ENCODE measurements at places on chromosomes 2 and 18. TPM values are rescaled to one million over a fixed set of nuclear protein-coding genes. Genes with fewer than 3 reads are reported as not detected.

- no peak for DNase-seq
Observed at GRCh38 chr2:211396815-211397214, 840.4 kb downstream of the CPS1 start.

Gene RGPD3
- 0.19 TPM for total RNA-seq

- DNase-seq: peak; percentile 44
Observed at GRCh38 chr2:161424394-161424769, 8.3 kb downstream of the TBR1 start.

DNA sequence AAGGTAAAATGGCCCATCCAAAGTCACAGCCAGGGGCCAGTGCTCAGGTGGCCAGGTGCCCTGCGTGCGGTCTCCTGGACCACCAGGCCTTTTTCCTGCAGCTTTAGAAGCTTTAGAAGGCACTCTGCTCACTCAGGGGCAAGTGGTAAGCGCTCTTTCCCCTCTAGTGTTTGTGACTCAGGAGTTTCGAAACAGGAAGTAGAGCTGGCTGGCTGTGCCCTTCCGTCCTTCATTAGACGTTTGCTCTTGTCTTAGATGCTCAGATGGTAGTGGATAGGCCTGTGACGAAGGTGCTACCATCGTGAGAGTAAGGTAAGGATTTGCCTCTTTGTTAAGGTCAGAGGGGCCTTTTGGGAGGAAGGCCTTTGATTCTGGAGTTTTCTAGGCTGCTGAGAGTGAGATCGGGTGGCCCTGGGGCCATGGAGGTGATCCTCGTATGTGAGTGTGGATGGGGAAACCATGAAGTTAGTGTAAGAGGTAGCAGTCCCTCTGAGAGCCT, at the start of gene CASP8:
Gene CASP8 (plus strand): TSS at position 235 of the 499 bp plus-strand sequence. CDS start 5,951 bp downstream, outside the sequence.
- no peak for DNase-seq

DNA sequence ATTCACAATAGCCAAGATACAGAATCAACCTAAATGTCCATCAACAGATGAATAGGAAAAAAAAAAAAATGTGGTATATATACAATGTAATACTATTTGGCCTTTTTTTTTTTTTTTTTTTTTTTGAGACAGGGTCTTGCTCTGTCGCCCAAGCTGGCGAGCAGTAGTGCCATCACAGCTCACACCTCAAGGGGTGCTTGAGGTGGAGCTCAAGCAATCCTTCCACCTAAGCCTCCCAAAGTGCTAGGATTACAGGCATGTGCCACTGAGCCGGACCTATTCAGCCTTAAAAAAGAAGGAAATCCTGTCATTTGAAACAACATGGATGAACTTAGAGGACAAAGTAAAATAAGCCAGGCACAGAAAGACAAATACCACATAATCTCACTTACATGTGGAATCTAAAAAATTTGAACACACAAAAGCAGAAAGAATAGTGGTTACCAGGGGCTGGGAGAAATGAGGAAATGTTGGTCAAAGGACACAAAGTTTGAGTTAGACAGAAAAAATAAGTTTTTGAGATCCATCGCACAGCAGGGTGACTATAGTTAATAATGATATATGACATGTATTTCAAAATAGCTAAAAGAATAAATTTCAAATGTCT, 26.0 kb downstream of the TLK1 start:
- DNase-seq: no peak

DNA sequence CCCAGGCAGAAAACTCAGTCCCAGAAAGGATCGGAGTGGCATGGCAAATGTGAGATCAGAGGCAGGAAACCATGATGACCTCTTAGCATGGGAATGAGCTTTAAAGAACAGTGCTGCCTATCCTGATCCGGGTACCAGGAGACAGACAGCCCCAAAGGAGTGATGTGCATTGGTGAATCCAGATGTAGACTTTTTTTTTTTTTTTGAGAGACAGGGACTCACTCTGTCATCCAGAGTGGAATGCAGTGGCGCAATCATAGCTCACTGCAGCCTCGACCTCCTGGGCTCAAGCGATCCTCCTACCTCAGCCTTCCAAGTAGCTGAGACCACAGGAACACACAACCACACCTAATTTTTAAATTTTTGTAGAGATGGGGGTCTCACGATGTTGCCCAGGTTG, 122.7 kb downstream of the VAPA start:
- no peak for DNase-seq

DNA sequence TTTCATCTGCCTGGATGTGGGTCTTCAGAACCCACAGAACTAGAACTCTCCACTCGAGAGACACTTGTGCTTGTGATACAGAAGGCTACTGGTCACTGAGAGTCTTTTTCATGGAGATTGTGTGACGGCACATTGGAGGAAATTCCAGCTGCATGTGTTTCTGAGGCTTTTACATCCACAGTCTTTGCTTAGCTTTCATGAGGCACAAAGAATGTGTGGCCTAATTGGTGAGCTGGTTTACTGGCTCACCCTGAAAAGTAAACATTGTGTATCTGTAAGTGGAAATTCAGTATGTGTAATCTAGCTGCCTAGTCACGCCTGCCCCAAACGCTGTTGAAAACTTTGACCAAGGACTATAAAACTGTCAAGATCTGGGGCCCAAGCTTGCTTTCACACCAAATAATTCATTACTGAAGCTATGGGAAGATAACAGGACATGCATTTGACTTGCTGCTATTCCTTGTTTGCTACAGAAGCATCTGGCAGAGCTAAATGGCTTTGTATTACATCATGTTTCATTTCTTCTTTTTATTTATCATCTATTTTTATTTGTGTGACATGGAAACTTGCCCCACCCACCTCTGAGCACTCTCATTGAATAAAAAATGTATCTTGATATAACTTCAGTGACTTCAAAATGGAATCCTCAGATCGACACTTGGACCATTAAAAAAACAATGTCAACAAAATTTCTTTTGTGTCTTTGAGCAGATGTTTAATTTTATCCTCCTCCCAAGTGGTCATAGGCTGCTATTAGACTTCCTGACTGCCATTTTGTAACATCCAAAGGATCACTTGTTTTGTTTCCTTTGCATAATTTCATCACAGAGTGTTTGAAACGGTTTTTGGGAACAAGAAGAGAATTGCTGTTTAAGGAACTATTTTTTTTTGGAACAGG, 80.2 kb downstream of the EFEMP1 start:
- peak; percentile 56 for DNase-seq

GRCh38 chr2:140905083-140905781, 1225.6 kb downstream of the LRP1B start:
- no peak for DNase-seq

GRCh38 chr2:731711-732110, 54.5 kb upstream of the TMEM18 start:
- DNase-seq: no peak

- no peak for DNase-seq
Observed at GRCh38 chr18:24446953-24447538, 13.4 kb upstream of the HRH4 start.

- DNase-seq: no peak
Observed at GRCh38 chr2:174246944-174247381, 1.4 kb downstream of the OLA1 start.

Gene AQP4
- 11.6 TPM for total RNA-seq

- DNase-seq: no peak
Observed at GRCh38 chr2:73022024-73022568, 49.4 kb downstream of the SFXN5 start.

- DNase-seq: peak; percentile 34
Observed at GRCh38 chr2:37993143-37993542, 68.1 kb downstream of the RMDN2 start.

Gene NCKAP5
- 2.9 TPM for total RNA-seq

GRCh38 chr18:46070815-46071652, 1.0 kb downstream of the PSTPIP2 start:
- DNase-seq: no peak

Gene ADAM23
- 1.0 TPM for total RNA-seq

DNA sequence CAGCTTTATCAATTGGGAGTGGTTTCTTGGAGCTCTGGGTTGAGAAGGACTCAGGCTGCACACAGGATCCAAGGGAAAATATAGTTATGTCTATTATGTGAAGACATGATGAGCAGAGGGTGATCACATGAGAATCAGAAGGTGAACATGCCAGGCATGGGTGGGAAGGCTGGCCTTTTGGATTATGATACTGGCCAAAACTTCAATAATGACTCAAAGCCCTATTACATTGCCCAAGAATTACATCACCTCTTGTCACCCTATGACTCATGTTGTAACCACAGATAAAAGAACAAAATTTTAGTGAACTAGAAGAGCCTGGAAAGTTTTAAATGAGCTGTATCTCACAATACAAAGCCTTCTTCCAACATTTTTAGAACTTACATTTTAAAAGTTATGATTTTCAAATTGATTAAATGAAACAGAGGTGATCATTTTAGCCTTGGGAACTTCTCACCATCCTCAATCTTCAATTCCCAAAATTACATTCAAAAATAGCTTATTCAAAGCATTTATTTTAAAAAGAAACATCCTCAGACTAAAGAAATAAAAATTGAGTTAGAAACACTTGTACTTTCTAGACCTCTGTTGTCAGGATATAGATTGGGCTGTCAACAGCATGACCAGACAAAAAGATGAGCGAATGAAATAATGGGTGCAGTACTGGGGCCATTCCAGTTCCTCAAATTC, 428.3 kb downstream of the MBD2 start:
- DNase-seq: no peak

DNA sequence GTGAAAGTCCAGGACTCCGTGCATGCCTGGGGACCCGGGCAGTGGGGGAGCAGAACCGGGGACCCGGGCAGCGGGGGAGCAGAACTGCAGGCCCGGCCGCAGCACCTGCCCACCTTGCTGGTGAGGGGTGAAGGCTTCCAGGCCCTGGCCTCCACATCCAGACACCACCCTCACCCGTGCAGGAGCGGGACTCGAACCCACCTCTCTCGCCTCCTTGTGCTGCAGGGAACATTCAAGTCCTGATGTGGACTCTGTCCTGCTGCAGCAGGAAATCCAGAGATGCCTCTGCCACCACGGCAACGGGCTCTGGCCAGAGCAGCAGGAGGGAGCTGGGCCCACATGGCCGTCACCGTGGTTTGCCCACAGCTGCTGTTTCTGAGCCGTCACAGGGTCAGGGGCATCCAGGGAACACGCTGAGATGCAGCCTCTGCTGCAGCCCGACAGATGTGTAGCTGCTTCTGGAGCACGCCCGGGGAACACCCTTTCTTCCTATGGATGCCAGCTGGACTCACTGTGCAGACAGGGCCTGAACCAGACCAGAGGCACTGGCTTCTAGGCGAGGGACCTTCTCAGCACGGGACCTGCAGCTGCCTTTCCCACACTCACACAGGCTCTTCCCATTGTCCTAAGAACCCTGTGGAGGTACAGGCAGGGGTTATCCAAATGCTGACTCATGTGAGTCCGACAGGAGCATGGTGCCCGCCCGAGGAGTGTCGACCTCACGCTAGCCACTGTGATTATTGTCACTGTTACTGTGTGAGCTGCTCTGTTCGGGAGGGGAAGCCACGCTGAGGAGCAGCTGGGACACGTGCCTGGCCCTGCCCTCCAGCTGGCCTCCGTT, 89.2 kb upstream of the CTDP1 start:
- DNase-seq: no peak

- DNase-seq: no peak
Observed at GRCh38 chr18:23495723-23496440, 7.4 kb upstream of the RMC1 start.

DNA sequence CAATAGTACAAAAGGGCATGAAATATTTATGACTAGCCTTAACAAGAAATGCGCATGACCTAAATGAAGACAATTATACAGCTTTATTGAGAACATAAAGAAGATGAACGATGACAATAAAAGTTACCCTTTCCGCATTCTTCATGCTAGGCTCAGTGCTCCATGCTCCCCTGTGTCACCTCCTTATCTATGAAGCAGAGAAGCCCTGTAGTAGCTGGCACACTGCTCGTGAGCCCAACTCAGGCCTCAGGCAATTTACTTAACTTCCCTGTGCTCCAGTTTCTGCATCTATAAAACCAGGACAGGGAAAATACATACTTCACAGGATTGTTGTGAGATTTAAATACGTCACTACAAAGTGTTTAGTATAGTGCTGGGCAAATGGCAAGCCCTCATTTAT, 34.5 kb upstream of the NABP1 start:
- DNase-seq: no peak

- no peak for DNase-seq
Observed at GRCh38 chr2:100670232-100670631, 107.4 kb downstream of the PDCL3 start.

- DNase-seq: no peak
Observed at GRCh38 chr2:204030322-204030721, 93.8 kb downstream of the ICOS start.

Gene GMCL1
- 14.0 TPM for total RNA-seq

GRCh38 chr2:240965296-240965904, 33.0 kb upstream of the SNED1 start:
- DNase-seq: peak; percentile 38

Gene SPATA3
- total RNA-seq: not detected

DNA sequence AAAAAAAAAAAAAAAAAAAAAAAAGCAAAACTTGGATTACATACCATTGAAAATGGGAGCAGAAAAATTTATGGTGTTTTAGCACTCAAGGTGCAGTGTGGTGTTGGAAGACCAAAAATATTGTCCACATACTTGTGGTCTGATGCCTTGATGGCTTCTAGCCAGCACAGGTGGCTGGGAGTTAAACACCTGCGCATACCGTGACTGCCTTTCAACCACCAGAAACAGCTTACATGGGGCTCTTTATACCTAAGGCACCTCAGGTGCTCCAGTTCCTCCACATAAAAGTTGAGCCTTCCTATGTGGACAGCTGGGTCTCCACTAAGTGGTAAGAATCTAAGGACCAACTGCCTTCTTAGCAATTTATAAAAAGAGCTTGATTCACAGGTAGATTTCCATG, 802.6 kb upstream of the CELF4 start:
- DNase-seq: no peak

Gene CHN1
- total RNA-seq: 14.1 TPM

DNA sequence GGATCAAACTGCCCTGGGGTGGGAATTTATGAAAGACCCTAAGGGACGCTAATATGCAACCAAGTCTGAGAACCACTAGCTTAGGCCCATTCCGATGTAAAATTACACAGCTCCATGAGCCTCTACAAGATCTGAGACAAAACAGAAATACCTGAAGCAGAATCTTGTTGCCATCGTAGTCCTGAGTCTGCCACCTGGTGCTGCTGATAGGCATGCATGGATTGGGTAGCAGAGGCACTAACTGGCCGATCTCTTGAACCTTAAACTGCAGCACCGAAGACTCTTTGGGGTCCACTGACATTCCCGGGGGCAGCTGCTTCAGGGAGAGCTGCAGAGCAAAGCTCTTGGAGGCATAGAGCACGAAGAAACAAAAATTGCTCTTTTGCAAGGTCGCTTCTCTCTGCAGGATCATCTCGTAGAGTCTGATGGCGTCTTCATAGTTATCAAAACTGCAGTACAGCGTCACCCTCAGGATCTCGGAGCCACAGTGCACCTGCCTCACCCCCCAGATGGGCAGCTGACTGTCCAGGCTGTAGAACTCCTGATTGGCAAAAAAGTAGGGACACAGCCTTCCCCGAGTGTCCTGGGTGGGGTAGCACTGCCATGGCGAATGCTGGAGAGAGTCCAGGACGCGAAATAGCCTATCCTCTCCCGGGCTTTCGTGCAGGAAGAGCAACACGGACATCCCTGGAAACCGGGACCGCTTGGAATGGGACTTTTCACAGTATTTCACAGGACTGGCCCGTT, 848 bp downstream of the FAM124B start:
- DNase-seq: no peak

All from kidney (tissue), 22 donors.